ENCODE measurements at places on chromosomes 11 and 22.

DNA sequence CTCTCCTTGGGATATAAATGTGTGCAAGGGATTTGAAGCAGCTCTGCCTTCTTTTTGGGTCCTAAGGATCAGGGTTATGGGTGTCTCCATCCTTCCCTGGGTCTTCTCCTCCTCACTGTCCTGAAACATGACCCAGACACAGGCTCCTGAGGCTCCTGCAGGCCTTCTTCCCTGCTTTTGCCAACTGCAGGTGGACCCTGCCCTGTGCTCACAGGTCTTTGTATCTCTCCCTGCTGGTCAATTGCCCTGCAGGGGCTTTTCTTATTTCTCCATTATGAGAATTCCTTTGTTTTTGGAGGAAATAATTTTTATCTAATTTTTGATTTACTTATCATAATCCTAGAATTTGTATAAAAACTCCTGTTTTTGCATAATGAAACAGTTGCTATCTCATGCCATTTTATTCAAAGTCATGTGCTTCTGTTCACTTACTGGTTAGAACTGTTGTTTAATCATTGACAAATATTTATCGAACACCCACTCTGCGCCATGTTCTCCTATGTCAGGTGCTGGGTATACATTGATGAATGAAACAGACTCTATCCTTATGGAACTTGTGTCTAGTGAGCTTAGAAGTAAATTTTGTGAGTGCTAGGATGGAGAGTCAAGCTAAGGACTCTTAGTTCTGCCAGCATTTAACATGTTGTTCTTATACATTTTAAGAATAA, 89.7 kb upstream of the TOP3B start:
- no peak for DNase-seq

GRCh38 chr11:20112291-20113148, 47.8 kb downstream of the DBX1 start:
- no peak for DNase-seq

DNA sequence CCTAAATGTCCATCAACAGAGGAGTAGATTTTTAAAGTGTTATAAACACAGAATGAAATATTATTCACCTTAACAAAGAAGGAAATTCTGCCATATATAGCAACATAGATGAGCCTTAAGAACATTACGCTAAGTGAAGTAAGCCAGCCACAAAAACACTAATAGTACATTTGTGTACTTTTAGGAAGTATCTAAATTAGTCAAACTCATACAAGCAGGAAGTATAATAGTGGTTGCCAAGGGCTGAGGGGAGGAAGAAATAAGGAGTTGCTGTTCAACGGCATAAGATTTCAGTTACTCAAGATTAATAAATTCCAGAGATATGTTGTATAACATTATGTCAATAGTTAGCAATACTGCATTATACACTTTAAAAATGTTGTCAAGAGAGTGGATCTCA, 181.7 kb upstream of the ZC3H12C start:
- no peak for DNase-seq

GRCh38 chr22:35514366-35514765, 26.3 kb upstream of the RASD2 start:
- DNase-seq: no peak

DNA sequence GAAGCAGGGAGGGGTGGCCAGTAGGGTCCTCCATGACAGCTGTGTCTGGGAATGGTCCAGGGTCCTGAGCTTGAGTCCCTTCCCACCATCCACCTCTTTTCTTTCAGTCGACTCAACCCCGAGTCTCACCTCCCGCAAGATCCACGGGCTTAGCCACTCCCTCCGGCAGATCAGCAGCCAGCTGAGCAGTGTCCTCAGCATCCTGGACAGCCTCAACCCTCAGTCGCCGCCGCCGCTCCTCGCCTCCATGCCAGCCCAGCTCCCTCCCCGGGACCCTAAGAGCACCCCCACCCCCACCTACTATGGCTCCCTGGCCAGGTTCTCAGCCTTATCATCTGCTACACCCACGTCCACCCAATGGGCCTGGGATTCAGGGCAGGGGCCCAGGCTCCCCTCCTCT, 81.9 kb downstream of the CEP164 start:
- DNase-seq: no peak

- DNase-seq: no peak
These were observed 40.0 kb upstream of the PTH start for GRCh38 chr11:13535819-13536218.

DNA sequence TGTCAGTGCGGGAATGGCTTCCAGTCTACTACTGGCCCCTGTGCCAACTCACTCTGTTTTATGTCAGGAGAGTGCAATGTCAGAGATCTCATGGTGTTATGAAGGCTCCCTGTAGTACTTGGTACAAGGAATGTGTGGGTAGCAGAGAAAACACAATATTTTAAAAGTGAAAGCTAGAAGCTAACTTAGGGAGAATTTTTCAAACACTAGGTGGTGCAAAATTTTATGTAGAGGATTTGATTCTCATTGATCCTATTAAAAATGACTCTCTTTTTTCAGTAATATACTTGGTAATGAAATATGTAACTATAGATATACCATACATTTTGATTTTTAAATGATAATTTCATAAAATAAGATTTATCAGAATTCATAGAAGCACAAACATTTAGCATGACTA, 134.7 kb downstream of the JRKL start:
- no peak for DNase-seq

GRCh38 chr22:19608003-19608690, 83.9 kb upstream of the CLDN5 start:
- no peak for DNase-seq

- no peak for DNase-seq
These were observed 340.5 kb downstream of the BUD13 start for GRCh38 chr11:116432301-116432700.

- no peak for DNase-seq
These were observed 23.5 kb upstream of the PICK1 start for GRCh38 chr22:38033522-38034277.

- peak; percentile 9 for DNase-seq
These were observed 21.5 kb upstream of the RAG2 start for GRCh38 chr11:36619502-36619901.

- no peak for DNase-seq
These were observed 5.7 kb downstream of the NNMT start for GRCh38 chr11:114301927-114302326.

DNA sequence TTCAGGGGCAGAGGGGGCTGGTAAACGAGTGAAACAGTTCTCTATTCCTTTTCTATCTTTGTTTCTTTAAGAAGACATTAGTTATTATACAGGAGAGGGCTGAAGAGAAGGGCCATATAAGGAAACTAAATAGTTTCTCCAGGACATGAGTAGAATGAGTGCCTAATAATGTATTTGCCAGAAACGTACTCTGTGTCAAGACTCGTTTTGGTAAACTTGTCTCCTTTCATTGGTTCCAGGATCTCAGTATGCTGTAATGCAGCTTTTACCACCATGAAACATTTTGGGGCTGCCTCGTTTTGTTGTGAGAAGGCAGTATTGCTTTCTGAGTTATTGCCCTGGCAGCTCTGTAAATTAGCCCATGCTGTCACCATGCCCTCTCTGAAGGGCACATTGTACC, 51.7 kb downstream of the POLD3 start:
- no peak for DNase-seq

DNA sequence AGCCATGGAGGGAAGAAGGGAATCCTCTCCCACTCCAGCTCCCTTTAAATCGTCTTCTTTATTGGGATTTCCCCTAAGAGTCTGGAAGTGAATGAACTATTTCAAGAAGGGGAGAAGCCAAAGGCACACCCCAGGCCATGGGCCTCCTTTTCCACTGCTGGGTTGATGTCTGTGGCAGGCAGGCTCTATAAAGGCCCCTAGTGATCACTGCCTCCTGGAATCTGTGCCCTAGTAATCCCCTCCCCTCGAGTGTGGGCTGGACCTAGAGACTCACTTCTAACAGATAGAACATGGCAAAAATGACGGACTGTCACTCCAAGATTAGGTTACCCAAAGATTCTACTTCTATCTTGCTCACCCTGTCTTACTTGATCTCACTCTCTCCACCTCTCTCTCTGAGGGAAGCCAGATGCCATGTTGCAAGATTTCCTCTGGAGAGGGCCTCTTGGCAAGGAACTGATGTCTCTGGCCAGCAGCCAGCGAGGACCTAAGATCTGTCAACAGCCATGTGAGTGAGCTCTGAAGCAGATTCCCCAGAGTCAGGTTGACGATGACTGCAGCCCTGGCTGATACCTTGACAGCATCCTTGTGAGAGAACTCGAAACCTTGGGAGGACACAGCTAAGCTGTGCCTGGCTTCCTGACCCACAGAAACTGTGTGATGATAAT, 444.8 kb downstream of the SOX6 start:
- peak; percentile 52 for DNase-seq

GRCh38 chr22:23281406-23282088, 101.2 kb downstream of the BCR start:
- peak; percentile 51 for DNase-seq

- DNase-seq: no peak
These were observed 522.6 kb downstream of the MN1 start for GRCh38 chr22:27278946-27279345.

GRCh38 chr11:8566613-8567210, 27.3 kb downstream of the STK33 start:
- DNase-seq: peak; percentile 67

DNA sequence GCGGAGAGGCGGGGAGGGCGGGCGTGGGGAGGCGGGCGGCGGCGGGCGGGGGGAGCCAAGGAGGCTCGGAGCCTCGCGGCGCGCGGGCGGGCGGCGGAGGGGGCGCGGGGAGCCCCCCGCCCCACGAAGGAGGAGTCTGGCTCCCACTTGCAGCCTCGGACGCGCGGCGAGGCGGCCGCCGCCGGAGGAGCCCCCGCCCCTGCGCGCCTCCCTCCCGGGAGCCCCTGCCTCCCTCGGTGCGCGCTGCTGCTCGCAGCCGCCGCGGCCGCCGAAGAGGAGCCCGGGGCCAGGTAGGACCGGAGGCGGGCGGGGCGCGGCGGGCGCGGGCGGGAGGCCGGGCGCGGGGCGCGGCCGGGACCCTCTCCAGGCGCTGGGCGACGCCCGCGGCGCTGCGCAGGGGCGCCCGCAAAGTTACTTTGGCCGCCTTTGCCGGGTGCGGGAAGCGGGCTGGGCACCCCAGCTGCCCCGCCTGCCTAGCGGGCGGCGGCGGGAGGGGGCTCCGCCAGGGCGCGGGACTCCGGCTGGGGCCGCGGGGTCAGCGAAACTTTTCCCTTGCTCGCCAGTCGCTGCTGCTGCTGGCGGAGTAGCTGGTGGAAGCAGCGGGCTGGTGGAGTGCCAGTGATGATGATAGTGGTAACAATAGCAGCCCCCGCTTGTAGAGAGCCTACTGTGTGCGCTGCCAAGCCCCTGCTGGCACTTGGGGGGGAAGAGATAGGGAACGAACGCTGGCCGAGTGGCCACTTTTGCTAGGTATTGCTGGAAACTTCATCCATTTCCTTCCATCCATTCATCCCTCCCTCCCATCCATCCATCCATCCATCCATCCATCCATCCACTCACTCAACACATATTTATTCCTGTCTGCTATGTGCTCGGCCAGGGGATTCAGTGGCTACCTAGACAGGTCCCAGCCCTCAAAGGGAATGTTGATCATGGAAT, at the start of gene MPPED1:
TSS of gene MPPED1 (plus strand) at position 146 of the 939 bp plus-strand sequence. CDS start 12,972 bp downstream, outside the sequence.
- DNase-seq: peak; percentile 14

DNA sequence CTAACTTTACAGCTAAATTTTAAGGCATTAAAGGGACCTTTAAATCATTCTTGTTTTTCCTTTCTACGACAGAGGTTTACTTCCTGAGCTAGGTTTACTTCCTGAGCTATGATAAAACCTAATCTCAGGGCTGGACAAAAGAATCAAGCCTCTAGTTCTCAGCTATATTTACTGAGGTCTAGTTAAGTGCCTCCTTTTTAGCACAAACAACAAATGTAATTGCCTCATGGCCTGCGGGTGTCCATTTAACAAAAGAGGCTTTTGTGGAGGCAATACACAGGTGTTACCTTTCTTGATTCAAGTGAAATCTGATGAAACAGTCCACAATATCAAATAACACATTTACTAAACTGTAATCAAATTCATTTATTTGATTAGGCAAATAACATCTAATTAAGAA, 67.3 kb downstream of the IMMP1L start:
- DNase-seq: peak; percentile 98

- peak; percentile 27 for DNase-seq
These were observed 536 bp downstream of the YWHAH start for GRCh38 chr22:31944700-31945442.

GRCh38 chr22:28172892-28173670, 254.0 kb upstream of the PITPNB start:
- no peak for DNase-seq

DNA sequence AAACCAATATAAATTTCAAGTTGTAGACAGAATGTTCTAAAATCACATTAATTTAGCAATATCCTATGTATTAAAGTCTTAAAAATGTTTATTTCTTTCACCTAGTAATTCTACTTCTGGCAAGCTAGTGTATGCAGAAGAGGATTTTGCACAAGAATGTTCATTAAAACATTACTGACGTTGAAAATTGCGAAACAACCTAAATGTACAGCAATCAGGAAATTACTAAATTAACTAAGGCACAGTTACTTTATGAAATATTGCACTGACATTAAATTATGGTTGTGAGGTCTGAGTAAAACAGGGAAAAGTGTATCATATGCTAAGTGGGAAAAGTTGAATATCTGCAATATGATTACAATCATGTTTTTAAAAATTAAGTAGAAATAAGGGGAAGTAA, 4.1 kb downstream of the SLC36A4 start:
- DNase-seq: no peak

DNA sequence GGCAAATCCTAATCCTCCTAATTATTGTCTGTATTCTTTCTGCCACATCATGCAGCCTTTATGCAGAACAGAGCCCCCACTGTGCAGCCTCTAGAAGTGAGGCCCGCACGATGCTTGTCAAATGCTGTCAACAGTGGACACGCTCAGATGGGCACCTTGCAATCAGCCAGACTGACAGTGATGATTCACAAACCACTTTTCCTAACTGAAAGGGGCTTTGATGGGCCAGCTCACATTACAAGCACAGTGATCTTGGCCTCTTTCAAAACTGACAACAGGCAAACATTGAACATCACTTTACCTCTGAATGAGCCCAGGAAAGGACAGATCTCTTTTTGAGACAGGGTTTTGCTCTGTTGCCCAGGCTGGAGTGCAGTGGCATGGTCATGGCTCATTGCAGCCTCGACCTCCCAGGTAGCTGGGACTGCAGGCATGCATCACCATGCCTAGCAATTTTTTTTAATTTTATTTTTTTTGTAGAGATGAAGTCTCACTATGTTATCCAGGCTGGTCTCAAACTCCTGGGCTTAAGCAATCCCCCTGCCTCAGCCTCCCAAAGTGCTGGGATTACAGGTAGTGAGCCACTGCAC, 18.0 kb upstream of the E2F8 start:
- peak; percentile 94 for DNase-seq

DNA sequence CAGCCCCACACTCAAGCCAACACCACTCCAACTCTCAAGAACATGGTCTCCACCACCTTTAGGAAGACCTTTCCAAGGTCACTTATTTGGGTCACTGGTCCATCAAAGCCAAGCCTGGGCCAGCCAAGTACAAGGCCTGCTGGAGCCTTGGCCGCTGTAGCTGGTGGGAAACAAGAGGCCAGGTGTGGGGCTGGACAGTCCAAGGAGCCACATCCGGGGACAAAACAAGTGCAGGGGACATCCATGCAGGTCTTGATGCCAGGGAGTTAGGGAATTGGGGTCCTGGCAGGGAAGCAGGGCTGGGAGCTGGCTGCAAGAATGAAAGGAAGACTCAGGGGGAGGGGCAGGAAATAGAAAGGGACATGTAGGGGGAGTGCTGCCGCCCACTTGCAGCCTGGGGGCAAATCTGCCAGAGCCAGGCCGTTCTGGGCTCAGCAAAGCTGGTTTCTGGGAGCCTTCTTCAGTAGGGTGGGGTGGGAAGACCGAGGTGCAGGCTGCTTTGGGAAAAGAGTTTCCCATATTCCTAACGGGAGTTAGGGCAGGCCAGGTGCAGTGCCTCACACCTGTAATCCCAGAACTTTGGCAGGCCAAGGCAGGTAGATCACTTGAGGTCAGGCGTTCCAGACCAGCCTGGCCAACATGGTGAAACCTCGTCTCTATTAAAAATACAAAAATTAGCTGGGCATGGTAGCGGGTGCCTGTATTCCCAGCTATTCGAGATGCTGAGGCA, 69.5 kb upstream of the ATXN10 start:
- DNase-seq: no peak

All from NCI-H345 (cell line).